ENCODE measurements at places on chromosomes 16 and 17. TPM values are rescaled to one million over a fixed set of nuclear protein-coding genes. Genes with fewer than 3 reads are reported as not detected.

The LGALS9B gene
- total RNA-seq = not detected

The FAHD1 gene
- 29.3 TPM for total RNA-seq

The CNGB1 gene
- total RNA-seq = 1.5 TPM

The DPEP3 gene
- total RNA-seq = not detected

The CD7 gene
- 3.4 TPM for total RNA-seq

The SGCA gene
- total RNA-seq = 16.9 TPM

The GDPD3 gene
- 53.1 TPM for total RNA-seq

The CCL1 gene
- total RNA-seq = not detected

The TBC1D3I gene
- total RNA-seq = 2.1 TPM

The TTYH2 gene
- total RNA-seq = 8.2 TPM

The PPP1R1B gene
- 40.4 TPM for total RNA-seq

The DBNDD1 gene
- 3.0 TPM for total RNA-seq

The GNGT2 gene
- 2.9 TPM for total RNA-seq

The TSPAN10 gene
- 2.5 TPM for total RNA-seq

The KRT39 gene
- not detected for total RNA-seq

The PRRT2 gene
- 10.6 TPM for total RNA-seq

The MAP3K3 gene
- 32.3 TPM for total RNA-seq

The GPR139 gene
- total RNA-seq = not detected

The ENPP7 gene
- total RNA-seq = 0.18 TPM

The GPS2 gene
- total RNA-seq = 67.6 TPM

The HOXB5 gene
- 30.1 TPM for total RNA-seq

All from ureter (tissue), 1 donor.